CD8-positive, alpha-beta memory T cell (primary cell): ENCODE measurements at places on chromosomes 2 and 18.

DNA sequence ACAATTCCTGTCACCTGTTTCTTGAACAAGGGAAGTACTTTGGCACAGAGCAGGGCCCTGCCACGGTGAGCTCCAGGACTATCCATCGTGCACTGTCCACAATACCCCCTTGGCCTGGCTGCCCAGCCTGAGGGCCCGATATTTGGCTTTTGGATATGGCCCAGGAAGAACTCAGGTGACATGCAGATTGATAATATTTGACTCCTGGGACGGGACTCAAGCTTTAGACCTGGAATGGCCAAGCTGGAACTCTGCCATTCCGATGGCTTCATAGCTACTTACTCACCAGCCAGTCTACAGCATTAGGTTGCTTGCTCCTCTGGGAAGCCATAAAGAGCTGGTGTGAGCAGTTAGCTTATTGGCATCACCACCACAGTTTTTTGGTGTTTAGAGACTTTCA lies 26.6 kb downstream of the EML6 start:
- DNase-seq = no peak

DNA sequence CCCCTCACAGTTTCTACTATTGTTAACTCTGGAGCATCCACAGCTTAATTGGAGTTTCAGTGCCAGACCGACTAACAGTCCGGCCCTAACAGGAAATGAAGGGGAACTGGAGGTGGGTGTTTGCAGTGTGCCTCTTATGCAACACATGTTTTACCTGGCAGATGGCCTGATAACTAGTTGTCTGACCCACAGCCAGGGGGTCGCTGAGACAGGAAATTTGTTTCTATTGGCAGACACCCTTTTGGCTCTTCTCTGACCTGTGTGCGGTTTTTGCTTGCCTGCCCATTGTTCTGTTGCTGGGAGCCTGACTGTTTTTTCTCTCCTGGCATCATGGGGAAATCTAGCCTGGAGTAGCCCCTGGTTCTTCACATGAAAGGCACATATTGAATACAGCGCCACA lies 1329.8 kb downstream of the DSC3 start:
- DNase-seq = no peak

DNA sequence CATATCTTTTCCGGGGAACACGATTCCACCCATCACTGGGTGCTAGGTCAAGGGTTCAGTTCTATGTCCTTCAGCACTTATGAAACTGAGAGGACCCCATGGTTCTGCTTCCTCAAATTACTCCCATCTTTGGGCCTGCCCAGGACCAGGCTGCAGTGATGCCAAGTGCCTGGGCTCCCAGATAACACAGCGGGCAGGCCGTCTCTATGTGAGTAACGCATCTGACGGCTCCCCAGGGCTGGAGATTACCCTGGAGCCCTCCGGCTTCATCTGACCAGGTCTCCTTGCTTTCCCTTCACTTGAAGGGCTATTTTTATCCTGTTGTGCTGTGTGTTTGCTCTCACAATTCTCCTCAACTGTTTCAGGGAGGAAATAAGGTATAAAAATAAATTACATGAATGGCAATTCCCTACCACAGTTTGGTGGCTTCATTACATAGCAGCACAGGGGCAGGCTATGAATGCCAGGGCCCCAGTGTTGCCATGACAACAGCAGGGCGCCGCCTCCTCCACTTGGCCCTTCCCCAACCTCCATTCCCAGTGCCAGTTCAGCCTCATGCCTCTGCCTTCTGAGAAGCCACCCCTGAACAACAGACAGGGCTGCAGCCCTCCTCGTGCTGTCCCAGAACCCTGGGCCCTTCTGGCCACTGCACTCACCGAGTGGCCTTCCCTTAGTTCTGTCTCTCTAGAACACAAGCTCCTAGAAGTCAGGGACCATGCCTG lies 25.4 kb upstream of the TMEM131 start:
- no peak for DNase-seq

DNA sequence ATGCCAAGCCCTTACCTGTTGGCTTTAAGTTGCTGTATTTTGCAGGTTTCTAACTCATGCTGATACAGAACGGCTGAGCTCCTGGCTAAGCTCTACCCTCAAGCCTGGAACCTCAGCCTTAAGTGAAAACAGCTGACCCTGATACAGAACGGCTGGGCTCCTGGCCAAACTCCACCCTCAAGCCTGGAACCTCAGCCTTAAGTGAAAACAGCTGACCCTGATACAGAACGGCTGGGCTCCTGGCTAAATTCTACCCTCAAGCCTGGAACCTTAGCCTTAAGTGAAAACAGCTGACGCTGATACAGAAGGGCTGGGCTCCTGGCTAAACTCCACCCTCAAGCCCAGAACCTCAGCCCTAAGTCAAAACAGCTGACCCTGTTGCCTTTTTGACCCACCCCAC lies 17.6 kb upstream of the DNER start:
- no peak for DNase-seq

- DNase-seq = no peak
Measured at GRCh38 chr18:34221971-34222306, 2.8 kb downstream of the NOL4 start.

GRCh38 chr2:238996331-238997136 lies 148.6 kb downstream of the TWIST2 start:
- DNase-seq = no peak

DNA sequence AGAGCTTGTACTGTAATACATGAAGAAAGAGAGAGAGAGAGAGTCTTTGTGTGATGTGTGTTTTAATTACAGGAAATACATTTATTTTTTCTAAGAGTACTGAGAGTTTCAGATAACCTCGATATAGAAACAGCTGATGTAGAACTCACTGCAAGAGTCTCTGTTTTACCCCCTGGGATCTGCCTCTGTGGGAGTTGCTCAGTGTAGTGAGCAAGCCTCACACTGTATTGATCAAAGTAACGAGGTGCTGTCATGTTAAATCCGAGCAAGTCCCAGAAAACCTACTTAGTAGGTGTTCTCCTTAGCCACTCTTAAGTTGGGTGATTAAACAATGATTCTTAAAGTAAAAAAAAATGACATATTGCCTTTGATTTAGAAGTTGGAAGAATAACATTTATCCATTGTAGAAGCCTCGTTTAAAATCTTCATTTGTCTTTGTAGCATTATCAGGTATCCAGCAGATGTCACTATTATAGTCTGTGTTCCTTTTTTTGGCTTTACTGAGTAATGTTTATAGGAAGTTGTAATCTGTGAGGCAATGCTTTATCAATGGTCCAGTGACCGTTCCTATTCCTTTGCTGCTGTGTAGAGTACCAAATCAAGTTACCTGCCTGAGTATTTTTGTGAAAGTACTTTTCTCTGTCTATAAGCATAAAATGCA lies 219.0 kb downstream of the MYO3B start:
- DNase-seq = no peak

- DNase-seq = no peak
Measured at GRCh38 chr18:47970664-47971531, 40.4 kb upstream of the SMAD2 start.

DNA sequence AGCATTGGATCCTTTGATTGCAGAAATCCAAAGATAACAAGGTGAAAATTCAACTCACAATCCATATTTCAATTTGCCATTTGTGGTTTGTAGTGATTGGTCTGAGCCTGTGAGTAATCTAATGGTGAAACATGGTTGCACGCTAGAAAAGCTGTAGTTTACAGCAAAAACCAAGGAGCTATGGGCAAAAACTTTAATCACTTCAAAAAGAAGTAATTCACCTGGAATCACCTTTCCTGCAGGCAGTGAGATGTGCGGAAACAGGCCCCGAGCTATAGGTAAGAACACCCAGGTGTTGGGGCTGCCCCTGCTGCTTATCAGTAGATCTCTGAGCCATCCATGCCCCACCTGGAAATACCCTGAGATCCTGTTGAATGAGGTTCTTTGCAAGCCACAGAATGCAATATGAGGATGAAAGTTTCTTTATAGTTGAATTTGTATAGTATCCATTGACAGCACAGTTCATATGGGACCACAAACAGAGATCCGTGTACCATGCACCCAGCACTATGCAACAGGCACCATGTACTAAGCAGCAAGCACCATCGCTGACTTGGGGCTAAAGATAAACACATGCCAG lies 208.2 kb downstream of the SPP2 start:
- DNase-seq = no peak

DNA sequence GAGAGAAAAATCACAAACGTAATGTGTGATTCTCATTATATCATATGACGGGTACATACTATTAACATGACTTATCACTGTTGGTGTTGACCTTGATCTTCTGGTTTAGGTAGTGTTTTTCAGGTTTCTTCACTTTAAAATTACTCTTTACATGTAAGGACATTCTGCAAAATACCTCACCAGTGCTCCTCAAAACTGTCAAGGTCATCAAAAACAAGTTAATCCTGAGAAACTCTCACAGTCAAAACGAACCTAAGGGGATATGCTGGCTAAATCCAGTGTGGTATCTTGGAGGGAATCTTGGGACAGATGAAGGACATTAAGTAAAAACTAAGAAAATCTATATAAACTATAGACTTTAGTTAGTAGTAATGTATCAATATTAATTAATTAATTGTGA lies 499.8 kb downstream of the IRS1 start:
- DNase-seq = no peak

- DNase-seq = peak; percentile 34
Measured at GRCh38 chr18:79782566-79783308, 15.0 kb upstream of the KCNG2 start.

DNA sequence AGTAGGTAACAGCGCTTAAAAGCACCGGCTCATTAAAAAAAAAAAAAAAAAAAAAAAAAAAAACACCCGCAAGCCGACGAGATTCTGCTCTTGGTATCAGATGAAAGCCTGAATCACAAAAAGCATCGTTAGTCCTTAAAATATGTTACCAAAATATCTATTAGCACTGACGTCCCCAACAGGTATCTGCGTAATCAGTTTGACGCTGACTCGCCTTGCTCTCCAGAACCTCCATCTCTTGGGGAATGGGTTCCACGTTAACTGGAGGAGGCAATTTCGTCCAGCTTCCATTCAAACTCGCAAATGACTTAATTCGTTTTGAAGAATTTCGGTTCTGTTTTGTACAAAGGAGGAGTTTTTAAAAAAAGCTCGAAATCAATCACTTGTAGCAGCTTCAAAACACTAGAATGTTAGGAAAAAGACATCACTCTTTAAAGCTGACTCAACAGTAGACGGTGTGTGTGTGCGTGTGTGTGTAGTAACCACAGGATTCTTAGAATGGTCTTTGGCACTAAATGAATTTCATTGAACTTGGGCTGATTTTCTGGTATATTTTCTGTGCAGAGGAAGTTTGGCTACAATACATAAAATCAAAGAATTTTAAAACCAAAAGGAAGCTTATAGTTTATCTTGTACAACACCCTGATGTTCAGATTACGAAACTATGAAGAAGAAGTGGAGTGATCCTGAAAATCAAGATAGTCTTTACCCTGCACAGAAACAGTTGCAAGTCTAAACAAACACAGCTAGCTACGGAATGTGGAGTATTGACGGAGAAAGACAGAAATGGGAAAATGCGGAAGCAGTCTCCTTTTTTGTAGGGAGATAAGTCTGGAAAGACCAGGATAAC lies 1.1 kb upstream of the PGAP1 start:
- DNase-seq = no peak

GRCh38 chr2:101832114-101832513 lies 134.6 kb downstream of the MAP4K4 start:
- DNase-seq = no peak

DNA sequence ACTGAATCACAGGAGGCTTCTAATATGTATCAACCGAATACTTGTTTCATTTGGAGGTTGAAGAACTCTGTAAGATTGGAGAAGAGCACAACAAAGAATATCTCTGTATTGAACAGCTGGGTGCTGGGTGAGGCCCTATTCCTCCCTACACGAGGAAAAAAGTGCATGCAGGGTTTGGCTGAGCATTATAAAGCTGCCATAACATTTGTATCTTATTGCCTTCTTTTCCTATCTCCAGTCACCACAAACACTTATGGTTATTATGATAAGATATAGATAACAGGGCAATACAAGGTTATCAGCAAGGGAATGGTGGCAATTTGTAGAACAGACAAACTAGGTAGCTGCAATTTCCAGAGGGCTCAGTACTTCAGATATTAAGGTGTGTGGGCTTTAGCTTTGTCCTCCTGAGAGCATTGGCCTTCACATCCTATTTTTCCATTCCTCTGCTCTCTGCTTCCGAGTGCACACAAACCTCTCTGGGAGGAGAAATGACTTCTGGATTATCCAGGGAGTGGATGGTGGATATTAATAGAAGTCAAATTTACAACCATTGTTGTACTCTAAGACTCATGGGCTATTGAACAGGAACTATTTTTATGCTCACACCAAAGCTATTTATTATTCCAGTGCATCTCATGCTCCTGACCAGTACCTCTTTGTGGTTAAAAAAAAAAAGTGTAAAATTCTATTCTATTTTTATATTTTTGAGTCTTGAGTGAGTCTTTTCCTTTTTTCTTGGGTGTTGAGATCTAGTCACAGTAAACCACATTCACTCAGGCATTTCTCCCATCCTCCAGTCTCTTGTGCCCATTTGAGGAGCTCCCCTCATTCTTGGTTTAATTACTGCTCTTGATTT lies 248.4 kb downstream of the ETAA1 start:
- DNase-seq = no peak

DNA sequence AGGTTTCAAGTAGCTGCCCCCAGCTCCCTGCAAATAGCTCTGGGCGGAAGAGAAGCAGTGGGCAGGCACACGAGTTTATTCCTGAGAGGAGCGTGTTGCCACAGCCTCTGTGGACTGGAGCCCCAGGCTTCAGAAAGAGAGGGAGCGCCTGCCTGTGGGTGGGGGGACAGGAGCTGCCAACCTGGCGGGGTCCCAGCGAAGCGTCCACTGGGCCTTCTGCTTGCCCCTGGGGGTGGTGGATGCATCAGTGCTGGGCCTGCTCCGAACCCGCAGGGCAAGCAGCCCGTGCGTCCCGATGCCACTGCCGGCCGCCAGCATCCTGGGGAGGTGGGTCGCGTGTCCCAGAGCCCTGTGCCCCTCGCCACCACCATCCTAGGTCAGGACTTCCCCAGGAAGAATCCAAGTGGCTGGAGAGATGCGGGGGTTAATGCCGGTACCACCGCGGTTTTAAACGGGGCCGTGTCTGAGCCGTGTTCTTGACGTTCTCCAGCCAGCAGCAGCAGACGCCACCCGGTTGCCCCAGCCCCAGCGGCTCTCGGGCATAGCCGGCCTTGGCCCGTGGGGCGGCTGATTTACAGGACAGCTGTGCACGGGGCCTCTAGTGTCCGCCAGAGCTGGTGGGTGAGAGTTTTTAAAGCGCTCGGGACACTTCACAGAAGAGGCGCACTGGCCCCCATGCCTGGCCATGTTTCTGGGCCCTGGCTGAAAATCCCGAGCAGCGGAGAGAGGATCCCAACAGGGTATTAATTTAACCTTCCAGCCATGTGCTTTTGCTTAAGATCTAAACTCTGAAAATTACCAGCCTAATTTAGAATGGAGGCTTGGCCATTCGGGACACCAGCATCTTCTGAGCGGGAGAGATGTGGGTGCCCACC lies 84.7 kb downstream of the NFATC1 start:
- peak; percentile 39 for DNase-seq

GRCh38 chr2:172101821-172102390 lies 794 bp downstream of the DLX2 start:
- peak; percentile 29 for DNase-seq
